ENCODE measurements at places on chromosomes 1 and 21. TPM values are rescaled to one million over a fixed set of nuclear protein-coding genes. Genes with fewer than 3 reads are reported as not detected.

DNA sequence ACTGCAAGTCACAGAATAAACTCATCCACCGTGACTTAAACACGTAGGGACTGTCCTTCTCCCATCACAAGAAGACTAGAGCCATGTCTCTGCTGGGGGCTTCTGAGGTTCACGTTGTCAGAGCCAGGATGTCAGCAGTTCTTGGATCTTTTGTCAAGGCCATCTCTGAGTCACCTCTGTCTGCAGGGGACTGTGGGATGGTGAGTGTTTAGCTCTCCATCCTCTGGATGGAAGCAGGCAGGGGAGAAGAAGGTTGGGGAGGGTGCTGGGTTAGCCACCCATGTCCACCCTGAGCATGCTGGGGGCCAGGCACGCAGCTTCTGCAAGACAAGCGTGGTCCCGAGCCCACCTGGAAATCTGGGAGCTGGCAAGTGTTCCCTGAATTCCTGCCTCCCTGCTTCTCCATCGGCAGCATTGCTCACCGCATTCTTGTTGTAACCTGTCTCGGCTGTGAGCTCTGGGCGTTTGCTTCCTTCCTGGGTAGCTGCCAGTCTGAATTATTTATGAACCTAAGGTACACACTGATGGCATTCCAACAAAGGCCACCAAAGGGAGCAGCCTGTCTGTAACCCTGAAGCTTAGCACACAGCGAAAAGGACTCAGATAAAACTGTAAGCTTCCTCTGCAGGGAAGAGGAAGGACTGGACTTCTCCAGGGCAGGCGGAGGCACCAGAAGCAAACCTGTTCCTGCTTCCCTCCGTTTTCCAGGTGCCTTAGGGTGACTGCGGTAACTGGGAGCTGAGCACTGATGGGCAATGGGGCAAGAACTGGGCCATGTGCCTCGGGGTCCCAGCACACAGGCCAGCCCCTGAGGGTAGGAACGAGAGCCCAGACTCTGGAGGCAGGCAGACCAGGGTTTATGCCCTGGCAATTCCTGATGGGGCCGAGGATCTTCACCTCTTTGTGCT is 88.6 kb downstream of the RIPK4 start:
- H3K4me1 ChIP-seq, result no peaks in the 10 kb centered on the region
- no peak for DNase-seq
- no peak overlapping the region for H3K27ac ChIP-seq
- no peaks in the 10 kb centered on the region for H3K36me3 ChIP-seq
- peaks cover 4% of the 10 kb centered on the region for H3K27me3 ChIP-seq

DNA sequence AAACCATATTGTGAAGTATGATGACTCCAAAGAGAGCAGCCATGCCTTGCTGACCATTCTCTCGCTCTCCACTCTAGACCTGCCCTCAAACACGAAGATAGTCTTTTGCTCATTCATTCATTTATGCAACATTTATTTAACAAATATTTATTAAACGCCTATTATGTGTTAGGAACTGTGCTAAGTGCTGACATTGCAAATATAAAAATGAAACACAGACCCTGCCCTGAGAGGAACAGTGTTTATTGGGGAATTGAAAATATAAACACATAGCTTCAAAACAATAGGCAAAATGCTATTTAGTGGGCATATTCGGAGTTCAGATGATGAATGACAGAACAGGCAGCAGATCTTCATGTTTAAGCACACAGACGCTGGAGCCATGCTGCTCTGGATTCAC is 213.6 kb downstream of the NUF2 start:
- no peak for DNase-seq
- no peaks in the 10 kb centered on the region for H3K4me1 ChIP-seq
- H3K4me3 ChIP-seq, result no peak overlapping the region
- no peak overlapping the region for H3K27ac ChIP-seq
- peaks cover under 1% of the 10 kb centered on the region for H3K27me3 ChIP-seq
- no peaks in the 10 kb centered on the region for H3K36me3 ChIP-seq

- H3K36me3 ChIP-seq, result no peaks in the 10 kb centered on the region
- H3K27ac ChIP-seq, result no peak overlapping the region
- no peaks in the 10 kb centered on the region for H3K27me3 ChIP-seq
- DNase-seq, result no peak
- H3K4me3 ChIP-seq, result no peak overlapping the region
- H3K4me1 ChIP-seq, result no peaks in the 10 kb centered on the region
Measured at GRCh38 chr1:42618866-42619265, 39.4 kb upstream of the PPIH start.

DNA sequence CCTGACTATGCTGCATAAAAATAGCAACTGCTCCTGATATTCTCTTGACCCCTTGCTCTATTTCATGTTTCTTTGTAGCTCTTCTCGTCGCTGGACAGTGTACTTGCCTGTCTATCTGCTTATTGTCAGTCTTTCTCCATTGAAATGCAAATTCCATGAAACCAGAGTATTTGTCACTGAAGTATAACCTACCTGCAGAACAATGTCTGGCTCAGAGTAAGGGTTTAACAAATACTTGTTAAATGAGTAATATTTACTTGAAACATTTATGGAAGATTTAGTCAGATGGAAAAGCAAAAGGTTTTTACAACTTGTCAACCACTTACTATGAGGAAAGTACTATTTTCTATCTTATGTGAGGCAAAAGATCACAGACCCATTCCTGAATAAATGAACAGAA is 19.9 kb upstream of the ERICH3 start:
- H3K4me1 ChIP-seq, result no peaks in the 10 kb centered on the region
- no peaks in the 10 kb centered on the region for H3K36me3 ChIP-seq
- H3K4me3 ChIP-seq, result no peak overlapping the region
- no peak for DNase-seq

GRCh38 chr1:150429805-150430204 is 57.4 kb upstream of the TARS2 start:
- H3K27ac ChIP-seq, result no peak overlapping the region
- H3K4me1 ChIP-seq, result peaks cover 18% of the 10 kb centered on the region
- no peaks in the 10 kb centered on the region for H3K36me3 ChIP-seq
- DNase-seq, result no peak
- no peak overlapping the region for H3K4me3 ChIP-seq
- H3K27me3 ChIP-seq, result no peaks in the 10 kb centered on the region

GRCh38 chr21:34792504-34793089 is 123.8 kb downstream of the CLIC6 start:
- no peak overlapping the region for H3K27ac ChIP-seq
- H3K27me3 ChIP-seq, result no peaks in the 10 kb centered on the region
- no peak for DNase-seq
- peaks cover 3% of the 10 kb centered on the region for H3K4me1 ChIP-seq
- no peak overlapping the region for H3K4me3 ChIP-seq

DNA sequence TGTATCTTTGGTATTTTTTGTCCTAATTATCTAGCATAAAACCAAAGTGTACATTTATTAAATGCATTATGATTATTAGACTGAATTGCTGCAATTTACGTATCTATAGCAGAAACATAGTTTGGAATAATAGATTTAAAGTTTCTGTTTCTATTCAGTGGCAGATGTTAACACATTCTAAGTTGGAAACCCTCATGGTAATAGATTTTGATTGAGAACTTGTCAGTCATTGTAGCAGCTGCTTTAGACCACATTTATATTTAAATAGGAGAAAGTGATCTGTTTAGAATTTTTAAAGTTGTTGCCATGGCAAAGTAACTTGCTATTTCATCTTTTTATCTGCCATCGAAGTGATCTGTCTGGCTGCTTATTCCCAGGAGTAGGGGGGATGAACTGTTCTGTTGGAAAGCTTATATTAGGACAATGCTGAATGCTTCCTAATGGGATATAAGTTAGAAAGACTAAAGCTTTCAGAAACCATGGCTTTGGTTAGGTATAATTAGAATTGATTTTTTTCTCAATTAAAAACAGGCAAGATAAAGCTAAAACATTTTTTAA is 61.6 kb downstream of the HS2ST1 start:
- H3K27ac ChIP-seq, result no peak overlapping the region
- no peaks in the 10 kb centered on the region for H3K27me3 ChIP-seq
- no peaks in the 10 kb centered on the region for H3K4me1 ChIP-seq
- DNase-seq, result no peak

Gene TRIM67
- total RNA-seq, result not detected

GRCh38 chr1:37725851-37726613 is 33.7 kb downstream of the CDCA8 start:
- H3K4me3 ChIP-seq, result no peak overlapping the region
- H3K36me3 ChIP-seq, result no peaks in the 10 kb centered on the region

DNA sequence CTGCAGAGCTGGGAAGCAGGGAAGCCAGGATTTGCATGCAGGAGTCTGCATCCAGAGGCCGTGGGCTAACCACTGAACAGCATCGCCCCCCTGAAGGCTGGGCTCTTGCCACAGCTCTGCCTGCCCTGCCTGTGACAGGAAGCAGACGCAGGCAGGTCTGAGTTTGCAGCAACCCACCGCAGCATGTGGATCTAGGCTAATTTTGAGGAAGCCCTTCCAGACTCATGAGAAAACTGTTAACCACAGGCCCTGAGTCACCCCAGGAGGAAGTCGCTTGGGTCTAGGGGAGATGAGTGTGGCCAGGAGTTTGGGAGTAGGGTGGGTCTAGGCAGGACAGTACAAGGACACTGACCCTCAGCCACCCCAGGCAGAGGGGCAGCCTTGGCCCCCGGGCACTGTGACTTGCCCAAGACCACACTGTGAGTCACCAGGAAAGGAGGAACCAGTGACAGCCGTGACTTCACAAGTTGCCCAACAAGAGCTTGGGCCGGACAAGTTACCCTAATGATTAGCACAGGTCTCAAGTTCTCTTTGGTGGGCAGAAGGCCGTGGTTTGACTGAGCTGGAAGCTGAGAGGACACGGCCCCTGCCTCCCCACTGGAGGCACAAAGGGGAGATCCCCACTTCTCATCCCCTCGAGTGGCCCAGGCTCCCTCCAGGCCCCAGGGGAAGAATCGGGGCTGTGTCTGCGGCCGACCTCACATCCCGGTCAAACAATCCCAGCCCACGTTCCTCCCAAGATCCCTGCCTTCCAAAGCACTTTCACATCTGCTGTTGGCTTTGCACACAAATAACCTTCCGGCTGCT is 826 bp downstream of the LAPTM5 start:
- H3K36me3 ChIP-seq, result no peaks in the 10 kb centered on the region
- no peaks in the 10 kb centered on the region for H3K27me3 ChIP-seq
- peaks cover 67% of the 10 kb centered on the region for H3K4me1 ChIP-seq
- DNase-seq, result peak; percentile 89

Gene FMO4
- 3.8 TPM for total RNA-seq

Gene QSOX1
- total RNA-seq, result 60.3 TPM

DNA sequence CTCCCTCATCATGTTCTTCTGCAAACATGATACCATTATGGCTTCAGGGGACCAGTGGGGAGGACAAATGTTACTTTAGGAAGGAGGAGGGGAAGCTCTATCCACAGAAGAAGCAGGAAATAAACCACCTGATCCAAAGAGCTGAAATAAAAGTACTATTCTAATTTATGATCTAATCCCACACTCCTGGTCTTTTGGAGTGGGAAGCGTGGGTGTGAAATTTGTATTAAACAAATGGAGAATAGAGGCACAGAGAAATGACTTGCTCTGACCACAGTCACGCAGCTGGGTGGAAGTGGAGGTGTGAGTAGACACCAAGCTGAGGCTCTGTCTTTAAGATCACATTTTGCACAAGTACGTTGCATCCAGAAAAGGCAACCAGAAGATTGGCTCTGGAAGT is 14.5 kb upstream of the STUM start:
- no peak overlapping the region for H3K27ac ChIP-seq
- H3K27me3 ChIP-seq, result peaks cover 22% of the 10 kb centered on the region

DNA sequence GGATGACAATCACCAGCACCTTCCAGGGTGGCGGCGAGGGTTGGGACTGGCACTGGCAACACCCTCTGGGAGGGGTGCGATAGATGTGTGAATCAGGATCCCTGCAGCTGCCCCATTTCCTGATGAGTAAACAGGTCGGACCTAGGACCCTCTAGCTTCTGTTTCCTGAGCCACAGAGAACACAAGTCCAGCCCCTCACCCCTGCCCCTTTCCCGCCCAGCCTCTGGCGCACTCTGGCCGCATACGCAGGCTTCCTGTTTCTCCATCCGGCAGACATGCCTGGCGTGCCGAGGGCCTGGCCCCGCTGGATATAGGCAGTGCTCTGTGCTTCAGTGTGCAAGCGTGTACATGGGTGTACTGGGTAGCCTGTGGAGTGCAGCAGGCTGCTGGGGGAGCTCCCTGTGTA is 4.6 kb downstream of the PEAR1 start:
- DNase-seq, result no peak
- no peak overlapping the region for H3K4me3 ChIP-seq
- H3K27me3 ChIP-seq, result peaks cover 25% of the 10 kb centered on the region
- H3K4me1 ChIP-seq, result peaks cover 6% of the 10 kb centered on the region
- H3K27ac ChIP-seq, result no peak overlapping the region
- no peaks in the 10 kb centered on the region for H3K36me3 ChIP-seq

DNA sequence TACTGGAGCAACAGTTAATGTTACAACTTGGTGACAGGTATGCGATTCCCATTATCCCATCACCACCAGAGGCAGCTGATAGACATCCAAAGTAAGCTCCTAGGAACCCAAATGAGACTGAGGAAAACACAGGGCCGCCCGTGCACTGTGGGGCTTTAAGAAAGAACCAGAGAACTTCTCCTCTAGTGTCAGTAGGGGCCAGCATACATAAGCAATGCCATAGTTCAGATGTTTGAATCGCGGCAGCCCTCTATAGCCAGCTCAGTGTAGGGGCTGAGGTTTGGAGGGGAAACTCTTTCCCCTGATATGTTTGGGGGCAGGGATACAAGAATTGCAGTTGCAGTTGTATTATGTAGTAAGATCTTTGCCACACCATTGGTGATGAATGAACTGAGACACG is 593.3 kb upstream of the NCAM2 start:
- no peak overlapping the region for H3K4me3 ChIP-seq
- no peaks in the 10 kb centered on the region for H3K27me3 ChIP-seq
- no peak for DNase-seq
- H3K27ac ChIP-seq, result no peak overlapping the region
- H3K36me3 ChIP-seq, result peaks cover 4% of the 10 kb centered on the region
- no peaks in the 10 kb centered on the region for H3K4me1 ChIP-seq

- H3K36me3 ChIP-seq, result no peaks in the 10 kb centered on the region
- DNase-seq, result no peak
- H3K27ac ChIP-seq, result no peak overlapping the region
- no peak overlapping the region for H3K4me3 ChIP-seq
Measured at GRCh38 chr1:236089046-236089773, 24.3 kb upstream of the NID1 start.

GRCh38 chr1:244952280-244952933 is 88.1 kb upstream of the HNRNPU start:
- no peak overlapping the region for H3K27ac ChIP-seq
- no peaks in the 10 kb centered on the region for H3K4me1 ChIP-seq
- no peak for DNase-seq
- H3K36me3 ChIP-seq, result no peaks in the 10 kb centered on the region

Gene FCGR2B
- 0.83 TPM for total RNA-seq

Gene IFI44L
- 1.4 TPM for total RNA-seq

DNA sequence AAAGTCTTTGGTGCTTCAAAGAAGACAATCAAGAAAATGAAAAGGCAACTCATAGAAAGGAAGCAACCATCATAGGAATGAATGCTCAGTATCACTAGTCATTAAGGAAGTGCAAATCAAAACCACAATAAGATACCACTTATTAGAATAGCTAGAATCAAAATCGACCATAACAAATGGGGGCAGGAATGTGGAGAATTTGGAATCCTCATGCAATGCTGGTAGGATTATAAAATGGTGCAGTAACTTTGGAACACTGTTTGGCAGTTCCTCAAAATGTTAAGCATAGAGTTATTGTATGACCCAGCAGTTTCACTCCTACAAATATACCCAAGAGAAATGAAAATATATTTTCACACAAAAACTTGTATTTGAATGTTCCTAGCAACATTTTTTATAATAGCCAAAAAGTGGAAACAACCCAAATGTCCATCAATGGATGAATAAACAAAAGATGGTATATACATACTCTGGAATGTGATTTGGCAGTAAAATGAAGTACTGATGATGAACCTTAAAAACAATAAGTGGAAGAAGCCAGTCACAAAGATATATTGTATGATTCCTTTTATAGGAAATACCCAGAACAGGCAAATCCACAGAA is 105.6 kb downstream of the MIS18A start:
- H3K4me3 ChIP-seq, result no peak overlapping the region
- H3K4me1 ChIP-seq, result no peaks in the 10 kb centered on the region
- H3K27ac ChIP-seq, result no peak overlapping the region
